Osteoblast (primary cell): ENCODE measurements at places on chromosomes 4 and X. TPM values are rescaled to one million over a fixed set of nuclear protein-coding genes. Genes with fewer than 3 reads are reported as not detected.

GRCh38 chr4:48687313-48688051, 92.6 kb downstream of the FRYL start:
- H3K4me3 ChIP-seq = no peak overlapping the region
- no peaks in the 10 kb centered on the region for H3K27me3 ChIP-seq
- no peaks in the 10 kb centered on the region for H3K4me1 ChIP-seq
- no peak for DNase-seq
- no peaks in the 10 kb centered on the region for H3K36me3 ChIP-seq
- no peak overlapping the region for H3K27ac ChIP-seq

GRCh38 chr4:124183926-124184325, 528.6 kb downstream of the ANKRD50 start:
- no peaks in the 10 kb centered on the region for H3K27me3 ChIP-seq
- no peaks in the 10 kb centered on the region for H3K36me3 ChIP-seq
- no peak overlapping the region for H3K27ac ChIP-seq
- H3K4me3 ChIP-seq = no peak overlapping the region

GRCh38 chrX:111886678-111887077, 10.7 kb downstream of the TRPC5OS start:
- no peaks in the 10 kb centered on the region for H3K36me3 ChIP-seq
- H3K4me1 ChIP-seq = no peaks in the 10 kb centered on the region
- H3K27me3 ChIP-seq = no peaks in the 10 kb centered on the region

DNA sequence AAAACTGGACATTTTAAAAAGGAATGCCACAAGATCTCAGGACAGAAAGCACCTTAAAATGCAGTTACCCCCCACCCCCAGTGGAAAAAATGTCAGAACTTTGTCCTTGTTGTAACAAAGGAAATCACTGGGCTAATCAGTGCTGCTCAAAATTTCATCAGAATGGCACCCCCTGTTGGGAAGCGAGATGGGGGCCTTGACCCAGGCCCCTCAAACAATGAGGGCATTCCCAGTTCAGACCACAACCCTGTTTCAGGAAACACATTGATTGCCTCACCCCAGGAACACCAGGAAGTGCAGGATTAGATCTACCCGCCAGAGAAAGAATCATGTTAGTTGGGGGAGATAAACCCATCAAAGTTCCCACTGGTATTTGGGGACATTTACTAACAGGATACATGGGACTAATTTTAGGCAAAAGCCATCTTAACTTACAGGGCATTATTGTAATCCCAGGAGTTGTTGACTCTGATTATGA, 16.4 kb downstream of the SPIN2B start:
- no peak for DNase-seq
- no peak overlapping the region for H3K4me3 ChIP-seq
- no peaks in the 10 kb centered on the region for H3K27me3 ChIP-seq
- H3K36me3 ChIP-seq = peaks cover 3% of the 10 kb centered on the region
- H3K4me1 ChIP-seq = no peaks in the 10 kb centered on the region

DNA sequence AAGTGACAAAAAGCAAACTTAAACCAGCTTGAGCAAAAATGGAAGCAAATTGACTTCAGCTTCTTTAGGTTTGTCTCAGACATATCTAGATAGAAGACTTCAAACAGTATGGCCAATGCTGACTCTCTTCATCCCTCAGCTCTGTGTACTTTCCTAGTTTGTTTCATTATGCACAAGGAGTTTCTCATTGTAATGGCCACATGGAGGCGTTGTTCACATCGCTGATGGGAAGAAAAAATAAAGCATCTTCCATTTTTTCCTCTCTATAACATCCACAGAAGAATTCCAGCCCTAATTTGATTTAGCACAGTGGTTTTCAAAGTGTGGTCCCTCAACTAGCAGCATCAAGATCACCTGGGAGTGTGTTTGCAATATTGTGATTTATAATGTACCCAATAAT, 397.5 kb upstream of the PRKX start:
- DNase-seq = no peak
- H3K36me3 ChIP-seq = no peaks in the 10 kb centered on the region
- no peak overlapping the region for H3K27ac ChIP-seq

DNA sequence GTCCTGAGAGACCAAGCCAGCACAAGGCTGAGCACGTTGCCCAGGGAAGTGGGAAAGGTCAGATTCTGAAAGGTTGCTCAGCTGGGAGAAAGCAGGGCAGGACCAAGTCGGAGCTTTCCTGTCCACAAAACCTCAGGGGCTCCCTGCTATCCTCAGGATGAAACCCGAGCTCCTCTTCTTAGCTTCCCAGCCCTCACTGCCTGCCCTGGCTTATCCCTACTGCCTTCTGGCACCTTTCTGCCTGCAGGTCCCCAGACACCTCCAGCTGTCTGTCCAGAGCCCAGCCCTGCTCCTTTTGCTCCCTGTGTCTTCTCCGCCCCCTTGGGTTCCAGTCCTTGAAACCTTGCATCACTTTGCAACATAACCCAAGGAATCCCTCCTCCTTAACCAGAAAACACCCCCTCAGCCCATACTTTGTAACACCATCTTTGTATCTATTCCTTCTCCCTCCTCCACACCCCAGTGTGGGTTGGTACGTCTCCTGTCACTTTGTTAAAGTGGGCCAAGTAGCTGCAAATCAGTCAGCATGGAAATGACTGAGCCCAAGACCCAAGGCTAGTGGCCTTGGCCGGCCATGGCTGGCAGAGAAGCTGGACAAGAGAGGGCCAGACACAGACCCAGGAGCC, 20.0 kb upstream of the PRRG3 start:
- H3K27ac ChIP-seq = no peak overlapping the region
- H3K4me3 ChIP-seq = no peak overlapping the region
- no peaks in the 10 kb centered on the region for H3K27me3 ChIP-seq
- H3K36me3 ChIP-seq = no peaks in the 10 kb centered on the region
- DNase-seq = no peak

DNA sequence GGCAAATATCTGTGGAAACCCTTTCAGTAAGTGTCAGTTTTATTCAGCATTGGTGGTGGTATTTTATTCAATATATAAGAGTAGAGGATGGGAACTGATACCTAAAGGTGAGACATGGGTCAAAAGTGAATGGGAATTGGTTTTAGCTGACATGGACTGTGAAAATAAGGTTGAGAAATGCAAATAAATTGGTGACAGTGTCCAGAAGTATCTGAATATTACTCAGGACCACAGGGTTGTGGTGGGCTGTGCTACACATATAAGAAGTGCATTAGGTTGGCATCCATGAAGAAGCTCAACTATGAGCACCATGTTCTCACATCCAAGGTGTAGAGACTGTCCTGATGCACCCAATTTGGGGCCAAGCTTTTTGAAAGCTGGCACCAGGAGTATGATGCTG, 45.0 kb downstream of the ETDC start:
- H3K36me3 ChIP-seq = peaks cover 4% of the 10 kb centered on the region
- no peaks in the 10 kb centered on the region for H3K4me1 ChIP-seq
- H3K4me3 ChIP-seq = no peak overlapping the region
- H3K27ac ChIP-seq = no peak overlapping the region

DNA sequence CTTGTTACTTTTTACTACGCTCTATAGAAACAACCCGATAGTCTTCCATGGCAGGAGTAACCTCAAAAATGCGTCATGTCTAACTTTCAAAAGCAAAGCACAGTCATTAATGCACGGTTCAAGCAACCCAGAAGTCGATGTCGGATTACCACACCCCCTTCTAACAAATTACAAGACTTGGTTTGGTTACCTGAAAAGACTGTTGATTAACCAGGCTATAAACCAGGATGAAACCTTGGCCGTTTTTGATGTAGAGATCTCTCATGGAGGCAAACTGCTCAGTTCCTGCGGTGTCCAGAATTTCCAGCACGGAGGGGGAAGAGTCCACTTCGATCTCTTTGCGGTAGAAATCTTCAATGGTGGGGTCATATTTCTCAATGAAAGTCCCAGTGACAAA, 2.4 kb downstream of the RAP2C start:
- H3K27ac ChIP-seq = peak overlapping the region; percentile 75
- H3K4me3 ChIP-seq = peak overlapping the region; percentile 76
- no peaks in the 10 kb centered on the region for H3K27me3 ChIP-seq
- H3K4me1 ChIP-seq = peaks cover 21% of the 10 kb centered on the region
- no peak for DNase-seq

DNA sequence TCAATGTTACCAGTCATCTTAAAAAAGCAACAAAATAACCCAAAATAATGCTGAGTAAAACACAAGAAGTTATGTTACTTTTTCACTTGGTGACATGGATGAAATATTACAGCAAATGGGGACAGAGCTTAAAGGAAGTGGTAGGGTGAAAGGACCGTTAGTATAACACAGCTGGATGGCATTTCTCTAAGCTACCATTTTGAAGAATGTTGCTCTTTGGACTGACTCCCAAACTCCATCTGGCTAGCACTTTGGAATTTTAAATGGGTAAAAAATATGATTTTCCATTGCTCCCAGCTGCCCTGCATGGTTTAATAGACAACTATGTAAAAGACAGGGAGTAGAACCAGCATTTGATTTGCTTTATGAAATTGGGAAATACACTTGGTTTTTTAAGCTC, 27.6 kb downstream of the CLCN5 start:
- no peaks in the 10 kb centered on the region for H3K4me1 ChIP-seq
- no peaks in the 10 kb centered on the region for H3K27me3 ChIP-seq
- no peaks in the 10 kb centered on the region for H3K36me3 ChIP-seq
- H3K27ac ChIP-seq = no peak overlapping the region

GRCh38 chr4:25174674-25175073, 14.4 kb upstream of the SEPSECS start:
- H3K4me3 ChIP-seq = no peak overlapping the region
- peaks cover 38% of the 10 kb centered on the region for H3K4me1 ChIP-seq
- no peaks in the 10 kb centered on the region for H3K36me3 ChIP-seq
- no peaks in the 10 kb centered on the region for H3K27me3 ChIP-seq
- H3K27ac ChIP-seq = no peak overlapping the region

DNA sequence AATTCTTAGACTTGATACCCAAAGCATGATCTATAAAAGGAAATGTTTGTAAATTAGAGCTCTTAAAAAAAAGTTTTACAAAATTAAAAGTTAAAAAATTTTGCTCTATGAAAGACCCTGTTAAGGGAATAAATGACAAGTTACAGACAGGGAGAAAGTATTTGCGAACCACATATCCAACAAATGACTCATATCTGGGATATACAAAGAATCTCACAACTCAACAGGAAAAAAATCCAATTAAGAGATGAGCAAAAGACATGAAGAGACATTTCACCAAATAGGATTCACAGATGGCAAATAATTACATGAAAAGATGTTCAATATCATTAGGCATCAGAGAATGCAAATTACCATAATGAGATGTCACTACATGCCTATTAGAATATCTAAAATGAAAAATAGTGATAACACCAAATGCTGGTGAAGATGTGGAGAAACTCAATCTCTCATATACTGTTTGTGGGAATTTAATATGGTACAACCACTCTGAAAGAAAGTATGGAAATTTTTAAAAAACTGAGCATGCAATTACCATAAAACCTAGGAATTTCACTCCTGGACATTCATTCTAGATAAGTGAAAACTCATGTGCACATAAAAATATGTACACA, 100.8 kb upstream of the EOLA2 start:
- H3K4me3 ChIP-seq = no peak overlapping the region
- H3K36me3 ChIP-seq = no peaks in the 10 kb centered on the region
- H3K4me1 ChIP-seq = peaks cover 18% of the 10 kb centered on the region
- no peak overlapping the region for H3K27ac ChIP-seq

GRCh38 chr4:16264798-16265197, 38.5 kb upstream of the TAPT1 start:
- H3K27me3 ChIP-seq = no peaks in the 10 kb centered on the region
- no peak overlapping the region for H3K27ac ChIP-seq
- H3K4me3 ChIP-seq = no peak overlapping the region
- H3K4me1 ChIP-seq = peaks cover 10% of the 10 kb centered on the region
- no peak for DNase-seq
- no peaks in the 10 kb centered on the region for H3K36me3 ChIP-seq

GRCh38 chr4:55939421-55939820, 9.3 kb upstream of the CEP135 start:
- H3K27me3 ChIP-seq = no peaks in the 10 kb centered on the region
- H3K36me3 ChIP-seq = no peaks in the 10 kb centered on the region
- DNase-seq = no peak
- H3K4me3 ChIP-seq = no peak overlapping the region
- no peak overlapping the region for H3K27ac ChIP-seq

GRCh38 chr4:121665371-121665770, 31.4 kb downstream of the ANXA5 start:
- no peak overlapping the region for H3K27ac ChIP-seq
- H3K36me3 ChIP-seq = peaks cover 33% of the 10 kb centered on the region
- no peak overlapping the region for H3K4me3 ChIP-seq
- H3K27me3 ChIP-seq = no peaks in the 10 kb centered on the region
- H3K4me1 ChIP-seq = peaks cover 32% of the 10 kb centered on the region
- no peak for DNase-seq

- H3K4me1 ChIP-seq = no peaks in the 10 kb centered on the region
- H3K4me3 ChIP-seq = no peak overlapping the region
- no peak overlapping the region for H3K27ac ChIP-seq
- peak; percentile 49 for DNase-seq
- H3K27me3 ChIP-seq = peaks cover 23% of the 10 kb centered on the region
Measured at GRCh38 chrX:38768079-38768478, 33.2 kb upstream of the MID1IP1 start.

DNA sequence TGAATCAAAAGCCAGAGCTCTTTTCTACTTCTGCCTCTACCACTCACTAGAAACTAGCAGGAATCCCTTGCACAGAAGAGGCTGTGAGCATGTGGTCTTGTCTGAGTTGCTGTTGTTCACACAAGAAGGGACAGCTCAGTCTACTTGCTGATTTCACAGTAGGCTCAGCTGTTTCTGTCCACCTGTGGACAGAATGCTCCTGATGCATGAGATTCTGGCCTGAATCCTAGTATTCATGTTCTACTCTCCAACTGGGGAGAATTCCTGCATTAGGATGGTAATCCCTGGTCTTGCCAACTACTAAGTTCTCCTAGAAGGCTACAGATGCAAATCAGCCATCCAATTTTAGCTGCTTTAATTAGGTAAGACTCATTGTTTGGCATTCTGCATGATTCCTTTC, 112.8 kb downstream of the PPA2 start:
- DNase-seq = no peak
- no peaks in the 10 kb centered on the region for H3K4me1 ChIP-seq
- H3K27me3 ChIP-seq = no peaks in the 10 kb centered on the region
- no peak overlapping the region for H3K4me3 ChIP-seq
- no peaks in the 10 kb centered on the region for H3K36me3 ChIP-seq
- no peak overlapping the region for H3K27ac ChIP-seq

GRCh38 chr4:183405303-183405702, 39.1 kb upstream of the CDKN2AIP start:
- no peak overlapping the region for H3K27ac ChIP-seq
- no peak for DNase-seq
- no peaks in the 10 kb centered on the region for H3K36me3 ChIP-seq
- H3K27me3 ChIP-seq = no peaks in the 10 kb centered on the region

Gene SAGE1
- total RNA-seq = not detected in 2 replicates

Gene CDKL2
- total RNA-seq = 0.72 and 0.88 TPM in 2 replicates

Gene PHKA1
- 4.7 and 5.6 TPM in 2 replicates for total RNA-seq

Gene GLRB
- total RNA-seq = 27.1 and 32.4 TPM in 2 replicates

Gene CXCR3
- total RNA-seq = not detected in 2 replicates

Gene CLIC2
- total RNA-seq = 1.1 and 1.2 TPM in 2 replicates

Gene ASB11
- total RNA-seq = not detected in 2 replicates

Gene NKRF
- 4.7 and 5.1 TPM in 2 replicates for total RNA-seq

Gene IL3RA
- total RNA-seq = 0.72 and 0.88 TPM in 2 replicates

Gene GPC4
- 8.3 TPM in 2 replicates for total RNA-seq

Gene SMARCA1
- 44.8 and 58.6 TPM in 2 replicates for total RNA-seq
